ENCODE measurements at places on chromosomes 2 and 18.
A peak's percentile ranks its signal among the peaks of the same experiment; 100 is the strongest.

DNA sequence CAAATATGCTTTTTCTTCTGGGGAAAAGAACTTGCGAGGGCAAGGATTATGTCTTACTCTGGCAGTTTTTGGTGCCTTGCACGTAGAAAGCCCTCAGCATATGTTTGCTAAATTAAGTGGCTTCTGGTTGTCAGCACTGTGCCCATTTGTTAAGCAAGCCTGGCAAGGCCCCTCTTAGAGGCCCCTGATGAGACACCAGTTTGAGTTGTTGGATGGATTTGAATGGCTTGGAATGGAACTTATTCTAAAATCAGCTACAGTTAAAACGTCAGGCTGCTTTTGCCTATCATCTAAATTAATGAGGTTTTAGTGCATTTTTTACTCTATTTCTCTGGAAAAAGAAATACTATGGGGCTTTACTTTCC is 28.2 kb downstream of the TMEM182 start:
- DNase-seq, result no peak

- DNase-seq, result peak; percentile 51
Observed at GRCh38 chr2:126658319-126658904, 2.5 kb downstream of the GYPC start.

GRCh38 chr18:49875783-49876182 is 62.5 kb upstream of the ACAA2 start:
- no peak for DNase-seq

GRCh38 chr2:230590333-230590732 is 122.3 kb upstream of the CAB39 start:
- DNase-seq, result no peak

DNA sequence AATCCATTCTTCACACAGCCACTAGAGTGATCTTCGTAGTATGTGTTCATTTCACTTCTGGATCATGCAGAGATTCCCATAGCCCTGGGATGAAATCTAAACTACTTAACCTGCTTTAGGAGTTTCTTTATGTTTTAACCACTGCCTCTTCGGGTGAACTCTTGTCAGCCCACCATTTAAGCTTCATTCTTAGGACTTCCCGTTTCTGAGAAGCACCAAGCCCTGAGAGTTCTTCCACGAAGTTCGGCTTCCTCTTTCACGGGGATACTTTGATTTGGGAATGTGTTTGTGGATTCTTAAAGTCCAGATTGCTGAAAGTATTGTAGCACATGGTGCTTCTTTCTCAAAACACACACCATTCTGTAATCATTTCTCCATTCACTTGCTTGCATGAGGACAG is 205.0 kb downstream of the UBE2E3 start:
- no peak for DNase-seq

DNA sequence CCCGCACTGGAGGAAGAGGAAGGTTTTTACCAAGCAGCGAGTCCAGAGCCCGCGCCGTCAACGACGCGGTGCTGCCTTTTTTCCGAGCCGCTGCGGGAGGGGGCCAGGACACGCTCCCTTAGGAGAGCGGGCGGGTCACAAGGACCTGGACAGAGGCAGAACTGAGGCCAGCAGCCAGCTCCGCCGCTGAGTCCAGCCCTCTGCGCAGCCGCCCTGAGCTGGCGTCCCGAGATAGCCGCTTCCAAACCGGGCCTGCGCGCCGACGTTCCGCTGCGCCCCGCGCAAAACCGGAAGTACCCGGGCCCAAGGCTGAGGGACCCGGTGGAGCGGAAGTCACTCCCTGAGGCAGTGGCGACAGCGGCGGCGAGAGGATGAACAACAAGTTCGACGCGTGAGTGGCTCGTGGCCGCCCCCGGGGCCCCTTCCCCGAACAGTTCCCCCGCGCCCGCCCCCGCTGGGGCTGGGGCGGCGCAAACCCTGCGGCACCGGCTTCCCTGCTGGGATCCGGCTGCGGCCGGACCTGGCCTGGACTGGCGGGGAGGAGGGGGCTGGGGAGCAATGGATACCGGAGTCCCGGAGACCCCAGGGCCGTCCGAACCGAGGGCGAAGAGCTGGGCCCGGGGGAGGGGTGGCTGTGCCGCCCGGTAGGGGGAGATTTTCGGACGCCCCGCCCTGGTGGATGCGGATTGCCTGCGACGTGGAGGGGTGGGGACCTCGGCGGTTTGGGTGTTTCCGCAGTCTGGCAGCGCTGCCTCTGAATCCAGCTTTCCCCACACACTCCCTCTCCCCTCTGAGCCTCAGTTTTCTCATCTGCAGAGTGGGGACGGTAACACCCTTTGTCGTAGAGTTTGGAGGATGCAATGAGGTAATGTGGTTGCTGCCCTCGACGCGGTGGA is at the start of the genes EIF4E2 and TIGD1:
TSS of gene EIF4E2 (plus strand) at position 336 of the 896 bp plus-strand sequence. CDS start at position 372, 36 bp downstream.
TSS of gene TIGD1 (minus strand) at position 204 of the 896 bp plus-strand sequence. CDS start 675 bp downstream, outside the sequence.
- DNase-seq, result peak; percentile 95

- no peak for DNase-seq
Observed at GRCh38 chr2:238863749-238864206, 15.9 kb downstream of the TWIST2 start.

GRCh38 chr2:184646593-184646992 is 48.3 kb downstream of the ZNF804A start:
- DNase-seq, result no peak

DNA sequence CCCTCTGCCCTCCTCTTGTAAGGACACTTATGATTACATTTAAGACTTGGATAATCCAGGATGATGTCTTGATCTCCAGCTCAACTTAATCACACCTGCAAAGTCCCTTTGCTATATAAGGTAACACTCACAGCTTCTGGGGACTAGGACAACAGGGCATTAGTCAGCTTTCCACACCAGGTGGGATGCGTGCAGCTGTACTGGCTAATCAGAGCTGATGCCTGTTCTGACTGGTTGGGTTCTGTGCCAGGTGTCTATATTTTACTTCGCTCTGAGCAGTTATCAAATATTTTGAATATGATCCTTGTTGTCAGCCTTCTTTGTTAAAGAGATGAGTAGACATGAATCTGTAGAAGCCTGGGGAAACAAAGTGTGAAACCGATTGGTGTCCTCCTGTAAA is 115.5 kb upstream of the ATP8B1 start:
- no peak for DNase-seq

GRCh38 chr2:189022053-189022481 is 47.9 kb downstream of the COL3A1 start:
- no peak for DNase-seq

DNA sequence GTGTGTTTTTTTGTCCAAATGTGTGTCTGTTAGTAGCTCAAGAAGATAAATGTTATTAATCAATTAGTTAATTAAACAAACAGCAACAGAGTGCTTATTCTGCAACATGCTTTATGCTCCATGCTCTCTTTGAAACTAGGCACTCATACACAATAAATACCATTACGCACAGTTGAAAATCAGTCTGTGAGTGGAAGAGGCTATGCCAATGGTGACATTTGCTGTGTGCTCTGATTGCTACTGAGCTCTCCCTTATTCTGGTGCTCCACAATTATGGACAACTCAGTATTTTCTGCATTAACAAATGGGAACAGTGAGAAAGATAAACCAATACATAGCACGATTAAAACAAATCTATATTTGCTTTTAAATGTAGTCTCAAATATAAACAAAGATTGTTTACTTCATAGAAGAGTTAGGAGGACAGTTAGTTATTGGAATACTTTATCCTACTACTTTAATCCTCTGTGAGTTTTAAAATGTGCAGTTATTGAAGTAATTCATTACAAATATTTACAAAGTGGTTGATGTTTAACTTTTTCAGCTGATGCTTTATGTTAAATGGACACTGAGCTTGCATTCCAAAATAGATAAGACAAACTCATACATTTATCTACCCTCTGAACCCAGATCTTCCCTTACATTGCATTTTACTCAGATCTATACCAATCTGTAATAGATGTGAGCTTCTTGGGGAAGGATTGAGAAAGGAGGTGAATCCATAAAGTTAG is 55.3 kb downstream of the NXPH2 start:
- DNase-seq, result no peak

DNA sequence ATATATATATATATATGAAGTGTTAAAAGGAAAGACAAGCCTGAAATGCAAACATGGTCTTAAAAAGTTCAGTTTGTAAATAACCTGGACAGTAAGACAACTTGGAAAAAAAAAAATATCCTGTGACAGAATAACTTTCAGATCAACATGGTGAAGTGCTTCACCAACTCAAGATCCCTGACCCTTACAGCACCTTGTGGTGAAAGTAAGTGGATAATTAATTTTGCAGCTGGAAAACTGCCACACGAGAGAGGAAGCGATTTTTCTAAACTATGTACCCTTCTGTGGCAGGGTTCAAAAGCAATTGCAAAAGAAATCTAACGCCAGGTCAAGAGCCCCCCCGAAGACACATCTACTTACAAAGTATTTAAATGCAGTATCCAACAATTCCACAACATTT is 95.8 kb downstream of the PAX3 start:
- DNase-seq, result no peak

GRCh38 chr2:181042706-181043105 is 62.3 kb downstream of the UBE2E3 start:
- peak; percentile 52 for DNase-seq

DNA sequence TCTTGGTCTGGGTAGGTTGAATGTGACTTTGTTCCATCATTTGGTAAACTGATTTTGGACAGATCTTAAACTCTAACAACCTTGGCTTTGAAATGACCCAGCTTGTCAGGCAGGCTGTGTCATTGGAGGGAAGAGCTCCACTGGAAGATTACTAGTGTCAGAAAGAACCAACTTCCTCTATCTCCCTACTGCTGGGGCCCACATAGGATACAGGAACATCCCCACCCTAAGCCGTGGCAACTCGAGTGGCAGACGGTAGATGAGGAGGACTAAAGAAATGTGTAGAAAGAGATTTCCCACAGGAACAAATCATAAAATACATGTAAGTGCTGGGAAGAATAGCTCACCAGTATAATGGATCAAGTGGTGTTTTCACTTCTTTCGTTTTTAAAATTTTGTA is 4.3 kb upstream of the G6PC2 start:
- peak; percentile 8 for DNase-seq

GRCh38 chr2:134943540-134943939 is 24.9 kb downstream of the CCNT2 start:
- DNase-seq, result peak; percentile 18

- DNase-seq, result no peak
Observed at GRCh38 chr2:202758604-202759003, 113.0 kb downstream of the ICA1L start.

DNA sequence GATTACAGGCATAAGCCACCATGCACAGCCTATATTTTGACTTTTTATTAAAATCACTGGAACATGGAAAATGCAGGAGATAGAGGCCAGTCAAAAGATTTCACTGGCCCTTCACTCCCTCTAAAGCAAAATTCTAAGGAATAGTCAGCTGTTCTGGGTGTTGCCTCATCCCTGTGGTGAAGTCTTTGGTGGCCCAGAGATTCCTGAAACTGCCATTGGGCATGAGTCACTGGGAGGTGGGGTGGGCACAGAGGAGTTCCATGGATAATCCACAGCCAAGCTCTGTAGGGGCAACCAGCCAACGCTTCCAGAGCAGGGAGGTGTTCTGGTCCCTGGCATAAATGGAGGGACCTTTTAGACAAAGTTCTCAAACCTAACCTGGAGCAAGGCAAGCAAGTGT is 89.7 kb upstream of the TTC39C start:
- DNase-seq, result no peak

GRCh38 chr2:206647985-206648384 is 5.7 kb downstream of the FAM237A start:
- DNase-seq, result no peak
